ENCODE measurements at places on chromosomes 11 and 22.

DNA sequence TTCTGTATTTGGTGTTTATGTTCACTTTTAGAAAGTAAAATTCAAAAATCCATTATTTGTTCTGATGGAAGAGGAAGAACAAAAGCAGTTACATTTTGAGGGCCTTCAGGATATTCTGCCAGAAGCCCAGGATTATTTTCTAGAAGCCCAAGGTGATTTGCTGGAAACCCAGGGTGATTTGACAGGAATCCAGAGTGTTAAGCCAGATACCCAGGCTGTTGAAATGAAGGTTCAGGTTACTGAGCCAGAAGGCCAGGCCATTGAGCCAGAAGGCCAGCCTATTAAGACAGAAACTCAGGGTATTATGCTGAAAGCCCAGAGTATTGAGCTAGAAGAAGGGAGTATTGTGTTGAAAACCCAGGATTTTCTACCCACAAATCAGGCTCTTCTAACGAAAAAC is 33.1 kb downstream of the CCDC15 start:
- DNase-seq, result no peak

DNA sequence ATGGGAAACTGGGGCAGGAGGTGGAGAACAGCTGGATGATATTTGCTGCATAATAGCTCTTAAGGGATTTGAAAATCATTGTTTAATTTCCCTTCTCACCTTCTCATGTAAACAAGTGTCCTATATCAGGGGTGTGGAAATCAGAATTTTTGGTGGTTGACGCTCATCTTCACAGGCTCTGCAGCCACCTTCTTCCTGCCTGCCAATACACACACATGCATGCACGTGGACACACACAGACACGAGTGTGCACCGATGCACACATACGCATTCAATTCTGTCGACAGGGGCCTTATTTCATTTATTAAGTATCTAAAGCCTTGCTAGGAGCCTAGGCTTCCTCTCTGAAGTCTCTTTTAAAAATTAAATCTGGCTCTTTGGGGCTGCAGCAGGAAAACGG is 349.4 kb upstream of the NCAM1 start:
- DNase-seq, result no peak

DNA sequence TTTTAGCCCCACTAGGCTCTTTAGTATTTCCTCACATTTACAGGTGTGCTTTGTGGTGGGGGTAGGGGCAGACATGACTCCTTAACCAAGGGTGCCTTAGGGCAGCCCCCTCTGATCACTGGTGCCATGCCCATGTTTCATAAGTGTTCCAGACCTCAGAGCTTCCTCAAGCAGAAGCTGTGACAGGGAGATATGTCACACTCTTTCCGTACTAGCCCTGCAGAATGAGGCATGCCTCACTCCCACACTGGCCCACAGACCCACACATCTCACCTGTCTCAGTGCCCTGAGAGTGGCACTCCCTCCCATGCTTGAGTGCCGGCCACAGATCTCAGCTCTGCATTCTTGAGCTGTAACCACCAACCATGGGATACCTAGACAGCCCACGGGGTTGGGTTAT is 22.9 kb upstream of the OR56B4 start:
- no peak for DNase-seq

DNA sequence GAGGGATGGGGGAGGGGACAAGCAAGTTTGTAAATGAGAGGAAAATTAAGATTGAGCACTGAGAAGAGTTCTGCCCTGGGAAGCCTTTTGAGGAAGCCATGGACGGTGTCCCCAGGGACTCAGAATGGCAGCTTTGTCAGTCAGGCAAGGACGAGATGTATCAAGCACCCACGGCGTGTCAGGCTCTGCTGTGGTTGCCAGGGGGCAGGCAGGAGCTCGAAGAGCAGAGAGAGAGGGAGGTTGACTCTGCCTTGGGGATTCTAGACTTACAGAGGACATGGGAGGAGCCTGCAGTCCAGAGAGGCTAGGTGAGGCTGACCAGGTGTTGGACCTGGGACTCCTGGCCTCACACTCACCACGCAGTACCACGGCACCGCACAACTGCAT is 29.1 kb upstream of the SYT7 start:
- no peak for DNase-seq

DNA sequence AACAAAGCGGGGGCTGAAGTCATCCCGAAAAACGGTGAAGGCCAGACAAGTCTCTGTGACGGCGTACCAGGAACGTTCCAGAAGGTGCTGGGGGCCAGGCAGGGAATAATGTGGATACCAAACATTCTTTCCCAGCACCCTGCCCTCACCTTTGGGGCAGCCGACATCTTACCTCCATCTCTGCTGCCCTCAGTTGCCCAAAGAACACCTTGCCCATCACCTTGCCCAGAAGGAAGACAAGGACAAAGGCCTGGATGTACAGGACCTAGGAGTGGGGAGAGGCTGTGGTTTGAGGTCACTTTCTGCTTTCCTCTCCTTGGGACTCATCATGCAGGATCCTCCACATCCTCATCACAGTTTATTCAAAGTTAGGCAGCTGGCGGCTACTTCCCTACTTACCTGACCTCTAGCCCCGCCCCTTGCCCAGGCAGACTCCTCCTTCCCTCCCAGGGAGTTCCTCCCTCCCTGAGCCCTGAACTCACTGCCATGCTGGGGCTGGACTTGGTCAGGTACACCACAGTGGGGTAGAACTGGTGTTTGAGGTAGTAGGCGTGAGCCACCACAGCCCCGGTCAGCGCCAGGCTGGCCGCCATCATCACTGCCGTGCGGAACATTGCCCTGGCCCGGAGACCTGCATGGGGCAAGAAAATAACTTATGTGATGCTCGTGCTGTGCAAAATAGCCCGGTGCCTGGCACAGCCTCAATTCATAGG is 1.2 kb downstream of the SYVN1 start:
- DNase-seq, result no peak

DNA sequence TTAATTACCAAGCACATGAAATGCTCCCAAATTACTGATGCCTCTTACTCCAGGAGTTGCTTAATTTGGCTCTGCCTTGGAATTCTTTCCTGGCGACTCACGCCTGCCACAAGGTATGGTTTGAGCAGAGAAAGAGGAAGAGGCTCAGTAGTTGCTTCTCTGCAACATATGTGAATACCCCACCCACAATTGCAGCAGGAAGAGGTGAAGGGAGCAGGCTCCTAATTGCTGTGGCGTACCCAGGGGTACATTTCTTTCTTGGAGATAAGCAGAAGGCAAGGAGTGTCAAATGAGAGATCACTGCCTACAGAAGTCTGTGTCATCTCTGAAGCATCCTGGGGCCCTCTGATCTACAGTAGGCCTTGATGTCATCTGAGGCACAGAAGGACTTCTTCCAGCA is 10.6 kb upstream of the NNMT start:
- no peak for DNase-seq

GRCh38 chr11:79939111-79939510 is 498.3 kb upstream of the TENM4 start:
- no peak for DNase-seq

GRCh38 chr11:7030836-7031235 is 10.6 kb downstream of the NLRP14 start:
- no peak for DNase-seq

- no peak for DNase-seq
These were observed 7.6 kb upstream of the SLC39A13 start for GRCh38 chr11:47400768-47401279.

DNA sequence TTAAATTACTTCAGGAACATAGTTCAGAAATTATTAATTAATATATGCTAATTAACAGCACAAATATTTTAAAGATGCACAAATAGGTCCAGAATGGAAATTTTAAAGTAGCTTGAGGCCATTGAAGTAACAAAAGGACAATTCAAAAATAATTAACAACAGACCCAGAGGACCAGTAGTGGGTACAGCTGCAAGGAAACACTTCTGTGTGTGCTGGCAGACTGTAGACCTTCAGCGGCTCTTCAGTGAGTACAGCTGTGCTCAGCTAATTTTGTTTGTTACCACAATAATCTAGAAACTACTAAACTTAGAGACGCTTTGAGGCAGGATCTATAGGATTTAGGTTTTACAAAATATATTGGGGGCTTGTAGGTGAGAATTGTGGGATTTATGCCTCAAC is 103.8 kb downstream of the GRIA4 start:
- no peak for DNase-seq

DNA sequence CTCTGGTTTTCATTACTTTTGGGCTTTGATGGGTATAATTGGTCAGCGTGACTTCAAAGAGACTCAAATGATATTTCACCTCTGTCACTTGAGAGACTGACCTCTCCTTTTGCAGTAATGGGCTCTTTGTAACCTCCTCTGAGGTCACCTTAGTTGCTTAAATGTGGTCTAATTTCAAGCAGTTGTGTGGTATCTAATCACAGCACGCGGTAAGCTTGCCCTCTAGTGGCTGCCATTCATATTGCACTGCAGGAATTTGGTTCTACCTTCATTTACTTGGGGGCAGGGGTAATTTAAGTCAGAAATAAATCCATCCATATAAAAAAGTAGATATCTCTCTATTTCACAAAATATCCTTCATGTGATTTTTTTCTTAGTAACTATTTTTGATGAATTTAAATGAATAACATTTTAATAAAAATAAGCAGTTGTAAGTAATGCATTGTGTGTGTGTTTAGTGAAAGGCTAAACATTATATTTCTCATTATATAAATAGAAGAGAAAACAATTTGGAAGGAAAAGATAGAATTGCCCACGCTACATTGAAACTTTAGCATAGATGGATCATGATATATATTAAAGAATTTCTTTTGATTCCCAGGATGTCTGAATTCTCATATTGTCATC is 55.0 kb upstream of the ANO3 start:
- no peak for DNase-seq

DNA sequence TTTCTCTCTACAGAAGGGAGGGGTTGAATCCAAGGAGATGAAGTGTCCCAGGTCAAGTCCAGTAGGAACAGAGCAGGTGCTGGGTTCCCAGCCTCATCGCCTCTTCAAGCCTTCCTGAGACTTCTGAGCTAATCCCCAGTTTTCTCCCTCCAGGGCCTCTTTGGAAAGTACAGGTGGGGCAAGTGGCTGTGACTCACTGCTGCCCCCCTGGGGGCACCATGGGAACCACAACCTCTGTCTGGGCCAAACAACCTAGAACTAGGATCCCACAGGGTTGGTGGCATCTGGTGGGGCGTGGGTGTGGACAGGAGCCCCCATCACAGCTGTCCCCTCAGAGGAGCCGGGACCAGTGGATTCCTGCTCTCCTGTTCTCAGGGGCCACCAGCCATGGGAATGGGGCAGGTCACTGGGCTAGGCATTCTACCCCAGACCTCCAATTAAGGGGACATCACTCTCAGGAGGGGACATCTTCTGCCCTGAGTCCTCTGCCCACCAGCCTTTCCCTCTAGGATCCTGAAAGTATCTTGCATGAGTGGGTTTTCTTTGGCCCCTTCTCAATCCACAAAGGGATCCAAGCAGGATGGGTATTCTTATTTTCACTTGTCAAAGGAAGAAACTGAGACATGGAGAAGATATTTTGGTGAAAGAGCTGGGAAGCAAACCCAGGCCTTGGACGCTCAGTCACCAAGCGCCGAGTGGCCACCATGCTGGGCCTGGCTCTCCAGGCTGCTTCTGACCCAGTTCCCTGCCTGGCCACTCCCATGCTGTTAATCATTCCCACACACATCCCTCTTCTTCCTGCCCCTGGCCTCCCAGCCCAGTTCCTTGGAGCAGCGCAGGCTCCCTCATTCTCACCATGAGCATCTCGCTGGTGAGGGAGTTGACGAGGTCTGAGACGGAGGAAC is 23.8 kb downstream of the LRRC10B start:
- no peak for DNase-seq

GRCh38 chr22:40709752-40710413 is 30.6 kb downstream of the MCHR1 start:
- DNase-seq, result no peak

Data from stimulated activated CD8-positive, alpha-beta memory T cell treated with anti-CD3 and anti-CD28 coated beads, Interleukin-4, amount 100 ng/mL, for 4 hours (primary cell).